ENCODE measurements at places on chromosomes 6 and 20.

GRCh38 chr6:74182992-74183391 is 487.0 kb downstream of the CD109 start:
- no peak for DNase-seq

GRCh38 chr6:157600807-157601206 is 219.8 kb downstream of the ZDHHC14 start:
- DNase-seq, result no peak

DNA sequence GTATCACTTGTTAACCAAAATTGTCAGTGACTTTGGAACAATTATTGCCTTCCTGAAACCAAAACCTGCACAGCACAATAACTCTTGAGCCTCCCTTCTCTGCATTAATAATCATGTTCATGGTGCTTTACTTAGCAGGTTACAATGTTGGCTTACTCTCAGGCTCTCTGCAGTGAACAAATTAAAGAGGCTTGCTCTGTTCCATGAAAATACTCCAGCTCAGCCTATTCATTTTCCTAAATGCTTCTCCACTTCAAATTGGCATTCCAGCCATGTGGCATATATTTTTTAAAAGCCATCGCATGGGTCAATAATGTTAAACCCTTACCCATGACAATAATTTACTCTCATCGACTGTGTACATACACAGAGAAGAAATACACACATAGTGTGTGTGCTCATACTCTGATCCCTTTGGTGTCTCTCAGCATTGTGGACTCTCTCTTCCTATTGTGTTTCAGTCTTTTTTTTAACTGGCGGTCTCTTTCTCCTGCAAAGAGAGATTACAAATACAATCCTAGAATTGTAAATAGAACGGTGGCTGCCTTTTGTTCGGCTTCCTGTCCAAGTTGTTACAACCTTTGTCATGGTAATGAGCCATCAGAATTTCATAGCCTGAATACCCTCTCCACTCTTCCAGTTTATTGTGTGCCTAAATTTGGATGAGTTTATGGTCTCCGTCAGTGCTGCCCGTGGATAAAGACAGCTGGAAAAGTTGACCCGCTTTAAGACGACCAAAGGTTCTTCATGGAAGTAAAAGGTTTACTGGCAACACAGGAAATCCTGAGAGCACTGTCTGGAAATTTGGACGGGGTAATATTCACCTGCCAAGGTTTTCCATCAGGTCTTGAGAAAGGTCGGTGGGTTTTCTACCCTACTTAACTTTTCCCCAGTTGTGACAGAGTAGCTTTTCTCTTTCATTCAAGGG is 263.6 kb downstream of the CD83 start:
- DNase-seq, result no peak

DNA sequence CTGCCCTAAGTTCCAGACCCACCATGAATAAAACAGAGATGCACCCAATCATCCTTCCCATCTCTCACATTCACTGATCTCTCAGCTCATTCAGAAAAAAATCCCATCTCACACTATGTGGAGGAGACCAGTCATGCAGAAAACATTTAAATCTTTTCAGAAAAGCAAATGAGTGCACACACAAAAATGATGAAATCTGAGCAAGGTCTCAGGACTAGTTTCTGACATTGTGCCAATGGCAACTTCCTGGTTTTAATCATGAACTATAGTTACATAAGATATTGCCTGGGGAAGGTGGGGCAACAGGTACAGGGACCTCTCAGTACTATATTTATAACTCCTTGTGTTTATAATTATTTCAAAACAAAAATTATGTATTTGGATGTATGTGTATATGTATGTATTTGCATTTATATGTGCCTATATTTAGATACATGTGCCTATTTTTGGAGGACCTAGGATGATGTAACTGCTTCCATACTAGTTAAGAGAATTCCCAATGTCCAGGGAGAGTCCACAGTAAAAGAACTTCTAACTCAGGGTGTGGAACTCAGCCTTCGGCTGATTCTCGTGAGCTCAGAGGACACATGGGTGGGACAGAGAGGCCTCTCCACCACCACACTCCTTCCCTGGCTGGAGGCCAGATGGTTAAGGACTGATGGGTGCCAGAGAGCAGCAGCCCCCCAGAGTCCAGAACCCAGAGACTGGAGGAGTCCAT is 71.7 kb upstream of the MAP3K4 start:
- no peak for DNase-seq

GRCh38 chr6:167719920-167720319 is 106.8 kb upstream of the AFDN start:
- no peak for DNase-seq

DNA sequence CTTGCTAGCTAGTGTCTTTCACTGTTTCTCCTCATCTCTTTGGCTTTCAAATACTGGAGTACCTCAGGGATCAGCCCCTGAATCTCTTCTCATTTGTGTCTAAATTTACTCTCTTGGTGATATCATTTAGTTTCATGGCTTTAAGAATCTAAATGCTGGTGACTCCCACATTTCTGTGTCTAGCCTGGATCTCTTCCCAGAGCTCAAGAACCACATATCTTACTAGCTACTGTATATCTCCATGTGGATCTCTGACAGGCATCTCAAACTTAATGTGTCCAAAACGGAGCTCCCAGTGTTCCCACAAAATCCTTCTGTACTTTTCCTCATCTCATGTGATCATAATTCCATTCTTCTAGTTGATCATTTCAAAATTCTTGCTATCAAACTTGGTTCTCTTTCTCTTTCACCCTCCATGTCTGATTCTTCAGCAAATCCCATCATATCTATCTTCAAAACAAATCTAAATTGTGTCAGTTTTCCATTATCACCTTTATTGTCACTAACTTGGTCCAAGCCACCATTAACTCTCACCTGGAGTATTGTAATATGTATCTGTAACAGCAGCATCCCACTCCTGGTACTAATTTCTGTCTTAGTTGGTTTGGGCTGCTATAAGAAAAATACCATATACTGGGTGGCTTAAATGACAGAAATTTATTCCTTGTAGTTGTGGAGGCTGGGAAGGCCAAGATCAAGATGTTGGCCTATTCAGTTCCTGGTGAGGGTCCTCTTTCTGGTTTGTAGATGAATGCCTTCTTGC is 45.9 kb downstream of the CCDC170 start:
- no peak for DNase-seq

DNA sequence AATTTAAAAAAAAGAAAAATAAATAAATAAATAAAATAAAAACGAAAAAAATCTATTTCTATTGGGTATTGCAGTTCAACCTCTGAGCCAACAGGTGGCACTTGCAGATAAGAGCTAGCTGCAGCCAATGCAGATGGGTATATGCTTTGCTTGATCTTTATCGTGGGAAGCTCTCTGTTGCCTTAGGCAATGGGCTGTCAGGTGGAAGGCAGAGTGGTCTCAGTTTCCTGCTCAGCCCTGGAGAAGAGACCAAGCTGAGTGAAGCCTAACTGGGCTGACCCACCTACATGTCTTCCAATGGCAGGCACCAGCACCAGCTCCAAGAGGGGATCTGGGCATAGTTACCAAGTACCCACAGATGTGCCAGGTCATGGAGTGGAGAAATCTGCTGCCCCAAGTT is 95.0 kb downstream of the AK9 start:
- no peak for DNase-seq

GRCh38 chr6:133241086-133241900 is at the start of gene EYA4:
Gene EYA4 (plus strand): TSS chr6:133241357. CDS start chr6:133274781, 33,424 bp downstream.
- no peak for DNase-seq

- no peak for DNase-seq
These were observed 684.2 kb downstream of the HTR1B start for GRCh38 chr6:76779068-76779467.

- no peak for DNase-seq
These were observed 8.1 kb downstream of the NEDD9 start for GRCh38 chr6:11224252-11224965.

DNA sequence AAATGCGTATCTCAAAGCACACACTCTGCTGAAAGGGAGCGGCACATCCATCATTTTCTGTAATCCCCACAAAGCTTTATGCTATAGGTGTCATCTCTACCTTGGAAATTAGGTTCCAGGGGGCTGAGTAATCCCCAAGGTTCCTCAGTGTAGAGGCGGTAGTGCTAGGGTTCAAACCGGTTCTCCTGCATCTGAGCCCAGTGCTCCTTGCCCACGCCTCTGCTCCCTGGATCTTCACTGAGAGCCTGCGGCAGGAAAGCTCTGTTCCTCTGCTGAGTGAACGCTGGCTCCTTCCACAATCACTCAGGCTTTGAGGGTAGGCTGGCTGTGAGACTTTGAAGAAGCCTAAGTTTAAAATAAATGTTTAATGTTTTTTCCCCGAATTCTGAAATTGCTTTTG is 24.9 kb downstream of the SLC22A23 start:
- DNase-seq, result no peak

DNA sequence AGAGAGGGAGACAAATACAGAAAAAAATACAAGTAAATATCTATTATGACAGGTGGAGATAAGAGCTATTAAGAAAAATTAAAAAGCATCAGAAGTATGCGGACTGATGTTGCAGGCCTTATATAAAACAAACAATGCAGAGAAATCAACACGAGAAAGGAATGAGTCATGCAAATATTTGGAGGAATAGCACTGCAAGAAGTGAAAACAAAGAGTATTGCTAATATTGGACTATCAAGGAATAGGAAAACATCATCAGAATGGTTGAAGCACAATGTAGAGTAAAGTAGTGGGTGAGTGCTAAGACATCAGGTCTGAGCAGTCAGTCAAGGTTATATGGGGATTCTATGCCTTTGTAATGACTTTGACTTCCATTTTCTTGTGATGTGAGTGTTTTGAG is 657.5 kb upstream of the GJE1 start:
- DNase-seq, result no peak

DNA sequence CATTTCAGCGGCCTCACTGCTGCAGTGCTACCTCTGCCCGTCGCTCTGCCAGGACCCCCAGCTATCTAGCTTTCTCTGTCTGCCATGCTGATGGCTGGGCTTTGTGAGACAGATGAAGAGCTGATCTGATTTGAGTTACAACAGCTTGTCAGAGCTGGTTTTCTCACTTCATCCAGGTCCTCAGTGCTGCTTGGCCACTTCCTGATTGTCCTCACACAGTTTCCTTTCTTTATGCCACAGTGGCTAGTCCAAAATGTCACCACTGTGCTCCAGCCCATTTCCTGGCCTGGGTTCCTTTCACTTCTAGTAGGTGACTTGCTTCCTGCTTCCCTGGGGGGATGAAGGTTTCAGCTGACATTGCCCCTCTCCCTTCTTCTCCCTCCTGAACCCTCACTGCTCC is 35.4 kb downstream of the FNDC1 start:
- no peak for DNase-seq

DNA sequence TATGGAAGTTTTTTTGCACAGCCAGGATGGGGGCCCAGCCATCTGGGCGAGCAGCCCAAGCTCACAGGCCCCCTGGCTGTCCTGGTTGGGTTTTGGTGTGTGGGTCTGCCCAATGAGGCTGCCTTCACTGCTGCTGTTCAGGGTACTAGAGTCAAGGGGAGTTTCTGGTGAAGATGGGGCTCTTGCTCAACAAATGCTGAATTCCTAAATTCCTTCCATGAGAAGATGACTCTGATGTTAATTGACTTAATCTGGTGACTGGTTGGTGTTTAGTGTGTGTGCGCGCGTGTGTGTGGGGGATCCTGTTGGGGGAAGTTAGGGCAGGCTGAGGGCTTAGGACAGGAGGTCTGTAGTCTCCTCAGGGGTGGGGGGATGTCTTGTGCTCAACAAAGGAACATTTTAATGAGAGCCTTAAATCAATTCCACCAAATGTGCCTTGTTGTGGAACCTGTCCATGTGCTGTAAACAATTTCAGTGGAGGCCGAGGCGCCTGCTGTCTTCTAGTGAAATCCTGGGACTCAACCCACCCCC is 1.9 kb downstream of the PTK7 start:
- no peak for DNase-seq

- no peak for DNase-seq
These were observed 101.1 kb downstream of the MAP3K7 start for GRCh38 chr6:90485635-90486277.

DNA sequence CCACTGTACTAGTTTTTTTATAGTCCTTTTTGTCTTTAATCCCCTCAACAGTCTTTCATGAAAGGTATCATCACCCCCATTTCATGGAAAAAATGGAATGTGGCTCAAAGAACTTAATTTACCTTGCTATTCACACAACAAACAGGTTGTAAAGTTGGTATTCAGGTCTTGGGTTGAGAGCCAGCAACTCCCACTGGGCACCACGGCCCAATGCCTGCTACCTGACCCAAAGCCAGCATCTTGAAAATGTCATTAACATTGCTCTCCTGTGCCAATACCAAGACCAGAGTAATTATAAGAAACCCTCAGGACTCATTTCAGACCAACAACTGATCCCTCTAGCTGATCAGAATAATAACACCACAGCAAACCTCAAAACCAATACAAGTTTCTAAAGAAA is 75.7 kb downstream of the METTL24 start:
- no peak for DNase-seq

- no peak for DNase-seq
These were observed 55.2 kb downstream of the KIF6 start for GRCh38 chr6:39669973-39670342.

GRCh38 chr20:44089987-44090674 is 96.9 kb downstream of the JPH2 start:
- no peak for DNase-seq

DNA sequence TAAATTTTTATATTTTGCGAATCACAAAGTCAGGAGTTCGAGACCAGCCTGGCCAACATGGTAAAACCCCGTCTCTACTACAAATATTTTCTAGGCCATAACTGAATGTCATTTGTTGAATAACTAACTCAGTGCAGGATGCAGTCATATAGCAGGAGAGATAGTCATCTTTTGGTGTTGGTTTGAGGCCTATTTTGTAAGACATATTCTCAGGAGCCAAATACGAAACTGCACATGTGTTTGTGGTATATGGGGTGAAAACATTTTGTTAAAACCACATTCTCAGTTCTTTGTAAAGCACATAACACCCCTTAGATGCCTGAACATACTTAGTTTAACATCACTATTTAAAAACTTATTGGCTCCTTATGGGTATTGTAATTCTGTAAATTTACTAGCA is 4.7 kb upstream of the ENPP5 start:
- DNase-seq, result no peak

DNA sequence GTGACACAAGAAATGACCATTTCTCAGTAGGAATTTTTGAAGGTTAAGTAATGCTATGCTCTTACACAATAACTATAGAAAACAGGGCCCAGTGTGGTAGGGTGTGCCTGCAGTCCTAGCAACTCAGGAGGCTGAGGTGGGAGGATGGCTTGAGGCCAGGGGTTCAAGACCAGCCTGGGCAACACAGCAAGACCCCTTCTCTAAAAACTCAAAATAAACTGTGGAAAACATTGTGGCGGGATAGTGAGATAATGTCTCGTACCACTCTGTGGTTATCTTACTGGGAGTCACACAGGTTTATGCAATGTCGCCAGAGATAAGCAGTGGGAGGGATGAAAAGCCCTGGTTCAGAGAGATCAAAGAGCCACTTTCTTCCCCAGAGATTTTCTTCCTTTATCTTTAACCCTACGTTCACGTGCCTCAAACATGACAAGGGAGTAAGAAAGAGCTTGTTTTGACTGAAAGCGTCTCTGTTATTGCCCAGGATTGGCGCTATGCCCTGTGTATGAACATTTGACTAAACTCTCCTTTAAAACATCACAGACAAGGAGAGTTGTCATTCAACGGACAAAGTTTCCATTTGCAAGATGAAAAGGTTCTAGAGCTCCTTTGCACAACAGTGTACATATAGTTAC is 13.9 kb downstream of the GCM1 start:
- no peak for DNase-seq
